ENCODE measurements at places on chromosomes 5 and 9.

DNA sequence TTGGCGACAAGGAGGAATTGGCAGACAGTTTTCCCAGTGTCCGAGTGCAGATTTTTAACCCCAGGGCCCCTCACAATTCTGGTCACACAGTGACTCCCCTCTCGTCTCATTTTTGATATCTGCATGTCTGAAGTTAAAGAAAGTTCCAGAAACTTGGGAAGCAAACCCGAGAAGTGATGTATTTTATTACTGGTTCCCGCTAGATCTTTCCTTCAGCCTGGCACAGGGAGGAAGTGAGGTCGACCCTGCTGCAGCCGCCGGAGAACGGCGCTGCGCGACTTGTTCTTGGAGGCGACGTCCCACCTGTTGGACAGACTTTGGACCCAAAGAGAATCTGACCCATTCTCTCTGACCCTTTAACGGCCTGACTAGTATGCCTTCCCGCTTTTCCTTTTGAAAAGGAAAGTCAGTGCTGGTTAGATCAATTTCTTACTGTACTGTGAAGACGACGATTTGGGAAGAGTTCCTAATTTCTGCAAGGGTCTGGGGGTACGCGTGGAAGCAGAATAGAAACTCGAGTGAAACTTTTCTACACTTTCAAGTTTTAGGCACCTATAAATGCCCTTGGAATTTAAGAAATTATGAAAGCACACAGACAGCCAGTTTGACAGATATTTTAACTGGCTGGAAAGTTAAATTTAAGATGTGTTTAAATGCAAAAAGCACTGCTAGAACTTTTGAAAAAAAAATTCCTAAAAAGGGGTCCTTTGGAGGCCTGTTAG lies 744 bp downstream of the OTULIN start:
- DNase-seq = no peak

GRCh38 chr5:58255970-58256369 lies 203.9 kb downstream of the PLK2 start:
- DNase-seq = no peak

- DNase-seq = no peak
Measured at GRCh38 chr9:129640871-129641749, 841 bp downstream of the ASB6 start.

- DNase-seq = no peak
Measured at GRCh38 chr5:95956021-95956899, 5.4 kb downstream of the ELL2 start.

DNA sequence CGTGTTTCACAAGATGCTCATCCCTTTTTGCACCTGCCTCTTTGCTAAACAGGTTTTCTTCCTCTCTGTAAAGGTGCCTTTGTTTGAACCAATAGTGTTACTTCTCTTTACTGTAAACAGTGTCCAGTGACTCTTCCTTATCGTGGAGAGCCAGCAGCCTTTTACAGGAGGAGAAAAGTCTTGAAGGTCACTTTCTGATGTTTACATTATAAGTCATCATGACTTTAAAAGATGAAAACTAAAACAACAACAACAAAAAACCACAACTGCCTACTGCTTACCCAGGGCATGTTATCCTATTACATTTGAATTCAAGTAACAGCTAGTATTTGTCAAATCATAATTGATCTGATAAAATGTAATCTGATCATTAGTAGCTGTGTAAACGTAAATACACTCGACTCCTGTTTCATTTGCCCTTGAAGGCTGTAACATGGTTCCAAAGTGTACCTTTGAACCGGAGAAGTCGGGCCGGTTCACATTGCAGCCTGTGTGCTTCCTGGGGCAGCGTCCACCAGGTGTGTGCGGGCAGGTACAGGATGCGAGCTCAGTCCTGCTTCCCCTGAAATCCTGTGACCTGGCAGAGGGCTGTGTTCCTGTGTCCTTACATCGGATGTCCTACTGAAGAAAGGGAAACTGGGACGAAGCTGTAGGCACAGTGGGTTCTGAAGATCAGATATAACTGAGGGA lies 118.1 kb downstream of the C9orf152 start:
- no peak for DNase-seq

DNA sequence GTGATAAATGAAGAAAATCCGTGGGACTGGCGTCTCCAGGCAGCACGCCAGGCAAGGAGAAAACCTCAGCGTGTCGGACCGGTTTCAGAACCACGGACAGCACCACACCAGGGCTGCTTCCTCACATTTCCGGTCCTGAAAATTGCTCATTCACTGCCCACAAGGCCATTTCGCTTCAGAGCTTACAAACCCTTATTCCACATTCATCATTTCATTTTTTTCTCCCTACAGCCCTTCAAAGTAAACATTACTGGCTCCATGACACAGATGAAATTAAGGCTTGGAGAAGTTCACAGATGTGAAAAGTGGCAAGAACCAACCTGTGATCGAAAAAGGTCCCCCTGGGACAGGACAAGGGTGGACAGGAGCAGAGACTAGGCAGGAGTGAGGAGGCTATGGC lies 1.5 kb upstream of the GPRIN1 start:
- DNase-seq = peak; percentile 52

GRCh38 chr5:35197351-35197750 lies 32.9 kb downstream of the PRLR start:
- DNase-seq = no peak

- no peak for DNase-seq
Measured at GRCh38 chr5:78594610-78595457, 53.7 kb downstream of the LHFPL2 start.

DNA sequence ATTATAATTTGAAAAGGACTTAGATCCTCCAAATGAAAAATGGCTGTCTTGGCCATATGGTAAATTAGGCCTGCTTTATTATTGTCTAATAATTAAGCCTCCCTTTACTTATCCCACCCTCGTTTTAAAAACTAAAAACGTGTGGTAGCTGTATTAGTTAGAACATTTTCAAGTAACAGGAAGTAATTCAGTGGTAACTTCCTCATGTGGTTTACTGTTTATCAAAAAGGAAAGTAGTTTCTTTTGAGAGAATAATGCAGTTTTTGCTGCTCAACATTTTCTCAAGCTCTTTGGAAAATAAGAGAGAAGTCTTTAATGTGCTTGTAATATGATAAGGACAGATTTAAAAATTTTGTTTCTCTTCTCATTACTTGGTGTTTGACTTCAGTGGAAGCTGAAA lies 26.0 kb downstream of the ZCCHC7 start:
- DNase-seq = no peak

Data from stimulated activated CD4-positive, alpha-beta T cell treated with anti-CD3 and anti-CD28 coated beads, Interleukin-2, amount 100 ng/mL, for 48 hours (primary cell).